Posterior vena cava (tissue), 2 donors: ENCODE measurements at places on chromosomes 6 and 20.
A peak's percentile ranks its signal among the peaks of the same experiment; 100 is the strongest.

GRCh38 chr6:84921891-84922290, 157.5 kb upstream of the TBX18 start:
- DNase-seq, result no peak

DNA sequence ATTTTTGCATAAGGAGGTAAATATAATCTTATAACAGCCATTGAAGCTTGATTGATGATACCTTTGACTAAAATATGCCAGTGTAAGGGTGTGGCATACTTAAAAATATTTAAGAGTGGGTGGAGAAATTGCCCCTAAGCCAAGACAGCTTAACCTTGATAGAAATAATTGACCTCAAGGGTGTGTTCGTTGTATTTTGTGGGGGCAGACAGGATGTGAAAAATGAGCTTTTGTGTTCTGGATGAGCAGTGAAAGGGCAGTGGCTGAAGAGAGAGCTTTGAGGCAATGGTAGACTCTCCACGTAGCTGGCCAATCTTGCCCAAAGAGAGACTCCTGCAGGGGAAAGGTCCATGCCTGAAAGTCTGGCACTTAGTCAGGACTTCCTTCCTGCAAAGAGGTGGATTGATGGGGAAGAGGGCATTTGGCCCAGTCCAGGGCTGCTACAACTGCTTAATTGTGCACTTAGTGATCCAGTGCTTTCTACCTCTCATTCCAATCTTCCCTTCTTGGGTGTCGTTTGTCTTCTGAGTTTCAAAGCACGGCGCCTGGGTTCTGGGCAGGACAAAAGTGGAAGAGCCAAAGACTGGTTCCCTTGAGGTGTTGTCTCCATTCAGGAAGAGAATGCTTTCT, 15.6 kb upstream of the CD109 start:
- no peak for DNase-seq

DNA sequence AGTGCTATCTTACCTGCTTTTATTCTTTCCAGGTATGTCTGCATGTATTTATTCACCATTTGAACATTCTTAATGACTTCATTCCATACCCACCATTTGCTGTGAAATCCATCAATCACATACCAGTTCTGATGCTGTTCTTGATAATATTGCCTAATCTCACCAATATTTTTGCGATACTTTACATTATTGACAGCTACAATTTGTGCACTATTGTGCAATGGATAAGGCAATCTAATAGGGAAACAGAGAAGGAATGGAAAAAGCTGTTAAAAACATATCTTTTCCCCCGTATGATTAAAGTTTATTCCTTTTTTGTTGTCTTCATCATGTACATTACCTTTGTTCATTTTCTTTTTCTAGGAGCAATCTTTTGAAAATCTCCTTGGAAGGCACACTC, 23.3 kb upstream of the ZBTB24 start:
- no peak for DNase-seq

GRCh38 chr20:33568868-33569801, 79.2 kb downstream of the CBFA2T2 start:
- DNase-seq, result no peak

GRCh38 chr6:14089224-14089623, 28.3 kb upstream of the CD83 start:
- DNase-seq, result no peak

- DNase-seq, result no peak
Observed at GRCh38 chr6:20533746-20534294, 437 bp upstream of the CDKAL1 start.

GRCh38 chr6:130507666-130508028, 141.8 kb downstream of the TMEM200A start:
- no peak for DNase-seq

DNA sequence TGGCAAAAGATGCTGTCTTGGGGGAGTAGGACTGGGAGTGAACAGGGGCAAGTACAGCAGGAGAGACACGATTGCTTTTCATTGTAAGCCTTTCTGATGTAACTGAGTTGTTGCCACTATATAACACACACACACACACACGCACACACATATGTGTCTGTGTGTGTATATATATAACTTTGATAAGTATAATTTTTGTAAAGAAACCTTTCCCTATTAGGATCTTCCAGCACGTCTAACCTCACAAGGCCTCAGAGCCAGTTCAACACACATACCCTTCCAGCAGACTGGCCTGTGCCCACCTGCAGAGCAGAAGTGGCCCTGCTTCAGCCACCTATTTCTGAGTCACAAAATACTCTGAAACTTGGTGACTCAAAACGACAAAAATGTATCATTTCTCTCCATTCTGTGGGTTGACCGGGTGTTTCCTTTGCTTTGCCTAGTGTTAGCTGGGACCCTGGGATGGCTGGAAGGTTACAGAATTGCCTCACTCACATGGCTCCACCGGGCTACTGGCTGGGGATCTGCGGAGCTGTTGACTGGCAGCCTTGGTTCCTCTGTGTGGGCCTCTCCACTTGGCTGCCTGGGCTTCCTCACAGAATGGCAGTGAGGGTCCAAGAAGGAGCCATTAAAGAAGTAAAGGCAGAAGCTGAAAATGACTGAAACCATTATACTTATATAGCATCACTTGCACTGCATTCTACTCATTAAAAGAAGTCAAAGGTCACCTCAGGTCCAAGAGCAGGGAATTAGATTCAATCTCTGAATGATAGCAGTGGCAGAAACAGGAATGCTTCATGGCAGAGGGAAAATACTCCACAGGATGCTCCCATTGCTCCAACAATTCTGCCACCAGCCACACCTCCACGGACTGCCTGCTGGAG, 126.4 kb downstream of the BANF2 start:
- peak; percentile 30 for DNase-seq

- no peak for DNase-seq
Observed at GRCh38 chr6:24997905-24998304, 62.1 kb upstream of the RIPOR2 start.

DNA sequence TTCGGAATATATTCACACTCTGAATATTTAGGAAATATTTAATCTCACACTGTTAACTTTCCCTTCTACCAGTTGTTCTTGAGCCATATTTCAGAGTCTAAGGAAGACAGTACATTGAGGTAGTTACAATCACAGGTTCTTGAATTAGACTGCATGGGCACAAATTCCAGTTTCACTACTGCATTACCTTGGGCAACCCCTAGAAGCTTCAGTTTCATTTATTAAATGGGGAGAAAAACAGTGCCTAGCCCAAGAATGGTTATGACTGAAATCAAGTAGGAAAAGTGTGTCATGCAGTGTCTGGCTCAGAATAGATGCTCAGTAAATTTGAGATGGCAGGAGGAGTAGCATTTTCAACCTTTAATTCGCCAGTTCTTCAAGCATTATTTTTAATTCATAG, 124.5 kb upstream of the SAMD5 start:
- DNase-seq, result no peak

DNA sequence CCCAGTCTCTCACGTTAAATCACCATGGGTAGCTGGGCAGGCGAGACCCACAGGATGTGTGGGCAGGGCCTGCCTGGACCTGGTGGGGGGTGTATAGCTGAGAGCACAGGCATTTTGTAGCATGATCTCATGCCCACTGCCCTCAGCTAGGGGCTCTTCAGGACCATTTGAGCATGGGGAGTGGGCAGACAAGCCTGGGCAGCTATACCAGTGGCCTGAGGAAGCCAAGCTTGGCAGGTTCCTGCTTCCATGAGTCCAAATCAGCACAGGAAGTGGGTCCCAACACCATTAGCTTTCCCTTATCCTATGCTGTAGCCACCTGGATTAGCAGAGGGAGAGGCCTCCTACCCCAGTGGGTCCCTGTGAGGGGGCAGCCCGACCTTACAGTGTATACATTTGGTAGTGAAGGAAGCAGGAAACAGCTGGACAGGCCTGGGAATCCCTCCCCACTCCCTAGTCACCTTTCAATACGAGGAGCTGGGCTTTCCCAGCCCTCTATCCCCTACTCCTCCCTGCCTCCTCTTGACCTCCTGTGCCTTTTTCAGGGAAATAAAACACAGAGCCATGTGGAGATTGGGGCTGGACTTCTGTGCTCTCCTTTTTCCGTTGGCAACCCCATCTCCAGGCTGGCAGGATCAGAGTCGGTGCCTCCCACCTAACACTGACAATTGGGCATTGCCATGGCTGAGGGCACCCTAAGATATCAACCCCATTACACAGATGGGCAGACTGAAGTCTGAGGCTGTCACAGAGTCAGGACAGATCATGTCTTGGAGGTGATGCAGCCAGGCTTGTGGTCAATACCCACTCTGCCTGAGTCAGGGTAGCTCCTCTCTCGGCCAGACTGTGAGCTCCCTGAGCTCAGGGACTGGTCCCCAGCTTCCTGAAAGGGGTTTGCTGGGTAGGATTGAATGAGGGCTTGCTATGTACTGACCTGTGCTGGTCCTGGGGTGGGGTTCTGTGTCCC, 59.8 kb downstream of the MRPL14 start:
- DNase-seq, result no peak

DNA sequence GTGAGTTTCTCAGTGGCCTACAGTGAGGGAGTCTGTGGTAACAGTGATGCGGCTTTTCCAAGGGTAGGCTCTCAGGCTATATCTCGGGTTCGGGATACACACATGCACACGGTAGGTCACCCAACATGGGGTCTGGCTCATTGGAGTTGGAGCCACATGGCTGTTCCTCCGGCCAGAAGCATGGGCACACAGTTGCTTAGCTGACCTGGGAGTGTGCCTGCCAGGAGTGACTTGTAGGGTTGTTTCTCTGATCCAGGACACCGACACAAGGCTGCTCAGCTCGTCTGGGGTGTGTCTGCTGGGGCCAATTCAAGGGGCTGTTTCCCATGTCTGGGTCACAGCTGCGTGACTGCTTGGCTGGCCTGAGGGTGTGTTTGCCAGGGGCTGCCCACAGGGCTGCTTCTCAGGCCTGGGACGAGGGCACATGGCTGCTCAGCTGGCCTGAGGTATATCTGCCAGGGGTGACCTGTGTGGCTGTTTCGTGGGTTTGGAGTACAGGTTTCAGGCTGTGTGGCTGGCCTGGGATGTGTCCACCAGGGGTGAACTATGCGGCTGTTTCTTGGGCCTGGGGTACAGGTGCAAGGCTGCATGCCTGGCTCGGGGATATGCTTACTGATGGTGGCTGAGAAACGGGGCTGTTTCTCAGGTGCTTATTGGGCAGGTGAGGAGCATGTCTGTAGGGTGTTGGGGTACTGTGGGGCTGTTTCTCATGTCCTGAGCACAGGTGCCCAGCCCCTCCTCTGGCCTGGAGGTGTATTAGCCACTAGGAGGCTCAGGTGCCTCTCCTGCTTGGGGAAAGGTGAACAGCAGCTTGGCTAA, 15.2 kb downstream of the KIF25 start:
- no peak for DNase-seq

- no peak for DNase-seq
Observed at GRCh38 chr6:119470893-119471542, 121.5 kb upstream of the MAN1A1 start.

DNA sequence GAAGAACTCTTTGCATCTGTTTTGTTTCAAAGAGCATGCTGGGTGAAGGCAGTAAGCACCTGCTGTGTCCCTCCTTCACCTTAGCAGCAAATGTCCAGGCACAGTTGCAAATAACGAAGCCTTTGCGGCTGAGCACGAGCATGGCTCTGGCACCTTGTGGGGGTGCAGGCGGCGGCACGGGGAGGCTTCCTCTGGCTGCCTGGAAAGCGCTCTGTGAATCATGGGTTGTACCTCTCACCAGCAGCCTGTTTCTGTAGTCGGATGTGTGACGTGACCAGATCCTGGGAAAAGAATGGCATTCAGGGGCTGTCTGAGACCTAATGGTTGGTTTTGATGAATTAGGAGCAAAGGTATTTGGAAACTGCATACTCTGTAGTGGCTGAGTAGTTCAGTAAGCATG, 144.8 kb downstream of the DTNBP1 start:
- peak; percentile 60 for DNase-seq

DNA sequence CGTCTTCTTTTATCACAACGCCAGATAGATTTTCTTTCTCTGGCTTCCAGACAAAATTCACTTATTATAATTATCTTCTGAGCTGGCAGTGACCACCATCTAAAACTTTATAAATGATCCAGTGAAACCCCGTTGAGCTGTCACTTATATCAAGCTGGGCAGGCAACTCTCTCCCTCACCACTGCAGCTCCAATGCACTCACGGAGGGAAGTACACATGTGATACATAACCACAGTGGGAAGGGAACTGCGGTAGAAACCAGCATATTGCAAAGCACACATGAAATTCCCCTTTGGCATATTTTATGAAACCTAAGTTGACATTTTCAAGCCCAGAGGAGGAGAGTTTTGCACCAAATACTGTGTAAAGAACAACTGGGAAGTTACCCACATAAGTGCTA, 536.9 kb downstream of the HACE1 start:
- DNase-seq, result no peak

DNA sequence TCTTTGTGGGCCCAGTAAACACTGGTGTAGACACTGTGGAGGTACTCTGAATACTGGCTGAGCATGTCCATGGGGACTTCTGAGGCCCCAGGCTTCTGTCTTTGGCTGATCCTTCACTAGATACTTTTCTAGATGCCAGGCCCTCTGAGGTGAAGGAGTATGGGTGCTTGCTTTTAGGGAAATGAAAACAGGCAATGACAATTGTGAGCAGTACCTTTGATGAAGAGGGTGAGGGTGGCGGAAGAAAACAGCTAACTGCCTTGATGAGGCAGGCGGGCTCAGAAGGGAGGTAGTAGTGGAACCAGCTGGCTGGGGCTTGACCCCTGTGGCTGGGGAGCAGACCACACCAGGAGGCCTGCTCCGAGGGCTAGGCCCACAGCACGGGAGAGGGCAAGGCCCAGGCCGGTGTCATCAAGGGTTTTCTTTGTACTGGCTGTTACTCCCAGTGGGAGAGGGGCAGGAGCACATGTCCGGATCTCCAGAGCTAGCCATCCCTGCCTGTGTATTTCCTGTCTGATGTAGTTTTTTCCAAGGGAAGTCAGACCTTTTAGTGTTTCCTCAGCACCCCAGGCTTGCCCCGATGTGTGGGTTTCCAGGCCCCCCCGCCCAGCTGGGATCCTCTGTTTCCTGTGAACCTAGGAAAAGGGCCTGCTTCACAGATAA, 3.9 kb downstream of the PLCG1 start:
- peak; percentile 85 for DNase-seq

DNA sequence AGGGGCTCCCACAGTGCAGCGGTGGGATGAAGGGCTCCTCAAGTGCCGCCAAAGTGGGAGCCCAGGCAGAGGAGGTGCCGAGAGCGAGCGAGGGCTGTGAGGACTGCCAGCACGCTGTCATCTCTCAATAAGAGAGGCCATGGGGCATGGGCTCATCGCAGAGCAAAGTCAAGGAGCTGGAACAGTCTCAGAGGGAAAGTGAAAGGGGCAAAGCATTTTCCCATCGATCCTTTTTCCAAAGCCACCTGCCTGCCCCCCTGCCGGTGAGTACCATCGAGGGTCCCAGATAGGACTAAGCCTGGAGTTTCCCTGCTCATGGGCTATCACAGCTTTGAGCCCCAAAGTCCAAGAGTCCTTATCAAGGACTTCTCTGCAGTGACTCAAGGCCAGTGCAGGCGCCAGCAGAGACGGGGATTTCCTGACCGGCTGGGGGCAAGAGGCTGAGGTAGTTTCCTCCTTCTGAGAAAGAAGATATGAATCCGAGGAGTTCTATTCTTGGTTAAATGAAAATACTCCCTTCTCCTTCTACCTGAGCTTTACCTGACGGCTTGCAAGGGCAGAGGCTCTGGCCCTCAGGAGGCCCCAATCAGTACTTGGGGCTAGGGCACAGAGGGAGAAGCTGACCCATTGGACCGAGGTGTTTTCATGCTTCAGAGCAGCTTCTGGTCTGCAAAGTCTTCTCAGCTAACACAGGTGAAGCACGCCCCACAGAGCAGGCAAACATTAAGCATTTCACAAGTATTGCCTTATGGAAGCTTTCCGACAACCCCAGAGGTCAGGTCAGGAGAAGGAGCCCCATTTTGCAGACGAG, 22.6 kb downstream of the ETV7 start:
- peak; percentile 71 for DNase-seq
